Activated T-cell treated with anti-CD3 and anti-CD28 coated beads, Interleukin-2, amount 50 U/mL, for 1 hour (primary cell): ENCODE measurements at places on chromosomes 3 and 15.

GRCh38 chr3:102090721-102091045 lies 241.4 kb downstream of the NFKBIZ start:
- no peak for DNase-seq

DNA sequence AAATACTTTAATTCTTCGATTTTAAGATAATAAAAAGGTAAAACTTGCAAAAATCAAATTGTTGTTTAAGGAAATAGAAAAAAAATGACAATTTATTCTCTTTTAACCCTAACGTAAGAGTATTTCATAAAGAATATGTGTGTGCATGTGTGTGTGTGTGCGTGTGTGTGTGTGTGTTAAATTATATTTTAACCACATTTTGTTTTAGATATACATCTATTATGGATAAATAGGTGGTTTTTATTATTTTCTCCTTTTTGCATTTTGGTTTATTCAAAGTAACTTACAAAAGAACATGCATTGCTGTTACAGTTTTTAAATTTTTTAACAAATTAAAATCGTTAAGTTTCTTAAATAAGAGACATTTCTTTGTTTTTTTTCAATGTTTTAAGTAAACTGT lies 414.4 kb downstream of the NAALADL2 start:
- DNase-seq = no peak

GRCh38 chr3:157115069-157116006 lies 44.6 kb downstream of the CCNL1 start:
- DNase-seq = no peak

DNA sequence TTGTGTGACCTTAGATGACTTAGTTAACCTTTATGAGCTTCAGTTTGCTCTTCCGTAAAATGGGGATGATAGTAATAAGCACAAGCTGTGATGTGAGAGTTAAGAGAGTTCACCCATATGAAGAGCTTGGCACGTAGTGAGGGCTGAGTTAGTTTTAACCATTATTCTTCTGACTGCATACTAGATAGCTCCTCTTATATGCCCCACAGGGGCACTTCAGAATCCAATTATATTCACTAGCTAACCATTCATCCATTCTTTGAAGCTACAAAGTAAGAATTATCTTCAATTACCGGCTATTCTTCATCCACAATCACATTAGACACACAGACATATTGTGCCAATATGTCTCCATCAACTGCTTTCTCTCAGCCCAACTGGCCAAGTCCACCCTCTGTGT lies 159.0 kb upstream of the STT3B start:
- no peak for DNase-seq

DNA sequence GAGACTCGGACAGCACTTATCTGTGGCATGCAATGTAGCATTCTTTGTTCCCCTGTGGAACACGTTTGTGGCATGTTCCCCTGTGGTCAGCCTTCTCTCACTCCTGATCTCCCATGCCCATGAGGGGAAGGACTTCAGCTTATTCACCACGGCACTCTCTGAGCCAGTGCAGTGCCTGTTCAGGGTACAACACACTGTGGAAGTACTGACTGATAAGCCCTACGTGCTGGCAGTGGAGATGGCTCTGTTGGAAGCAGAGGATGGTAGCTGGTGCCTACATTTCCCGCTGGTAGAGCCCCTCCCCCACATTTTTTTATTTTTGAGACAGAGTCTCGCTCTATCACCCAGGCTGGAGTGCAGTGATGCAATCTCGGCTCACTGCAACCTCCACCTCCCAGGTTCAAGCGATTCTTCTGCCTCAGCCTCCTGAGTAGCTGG lies 43.5 kb upstream of the ETV5 start:
- no peak for DNase-seq

GRCh38 chr15:80854104-80854503 lies 74.9 kb downstream of the CEMIP start:
- DNase-seq = no peak
